ENCODE measurements at places on chromosomes 11 and 22.

DNA sequence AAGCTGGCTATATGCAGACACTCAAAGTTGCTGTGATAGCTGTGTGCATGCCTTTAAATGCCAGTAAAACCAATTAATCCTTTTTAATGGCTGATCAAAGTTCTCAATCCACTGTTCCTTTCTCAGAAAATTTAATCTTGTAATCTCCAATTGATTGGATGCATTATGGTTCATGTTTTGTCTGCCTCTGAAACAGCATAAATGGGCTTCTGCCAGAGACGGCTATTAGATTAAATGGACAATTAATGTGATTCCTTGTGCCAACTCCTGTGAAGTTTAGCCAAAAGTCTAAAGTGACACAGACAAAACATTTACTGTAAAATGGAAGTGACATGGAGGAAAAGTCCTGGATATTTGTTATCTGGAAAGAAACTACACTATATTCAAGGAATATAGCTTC is 952.5 kb upstream of the FAT3 start:
- DNase-seq, result no peak

DNA sequence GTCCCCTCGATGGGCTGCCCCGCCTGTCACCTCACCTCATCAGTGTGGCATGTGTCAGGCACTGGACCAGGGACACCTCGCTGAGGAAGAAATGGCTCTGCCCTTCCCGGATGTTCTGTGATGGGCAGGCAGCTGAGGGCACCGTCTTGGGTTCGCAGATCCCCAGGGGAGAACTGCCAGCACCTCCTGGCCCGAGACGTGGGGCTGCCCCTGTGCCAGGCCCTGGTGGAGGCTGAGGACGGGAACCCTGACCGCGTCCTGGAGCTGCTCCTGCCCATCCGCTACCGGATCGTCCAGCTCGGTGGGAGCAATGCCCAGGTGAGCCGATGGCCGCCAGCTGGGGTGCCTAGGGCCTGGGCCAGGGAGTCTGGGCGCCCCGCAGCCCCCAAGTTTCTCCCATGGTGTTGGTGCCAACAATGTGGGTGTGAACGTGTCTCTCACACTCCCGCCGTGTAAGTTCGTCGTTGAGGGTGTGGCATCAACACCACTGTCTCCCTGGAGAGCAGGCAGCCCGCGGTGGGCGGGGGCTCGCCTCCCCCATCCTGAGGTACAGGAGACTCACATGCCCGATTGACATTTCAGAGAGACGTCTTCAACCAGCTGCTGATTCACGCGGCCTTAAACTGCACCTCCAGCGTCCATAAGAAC is 7.3 kb upstream of the GTSE1 start:
- DNase-seq, result no peak

GRCh38 chr11:110158317-110159200 is 65.4 kb downstream of the ZC3H12C start:
- DNase-seq, result no peak

GRCh38 chr11:2202900-2203439 is 31.4 kb upstream of the TH start:
- DNase-seq, result no peak

GRCh38 chr11:65225279-65226102 is 36.3 kb upstream of the POLA2 start:
- DNase-seq, result peak; percentile 53

DNA sequence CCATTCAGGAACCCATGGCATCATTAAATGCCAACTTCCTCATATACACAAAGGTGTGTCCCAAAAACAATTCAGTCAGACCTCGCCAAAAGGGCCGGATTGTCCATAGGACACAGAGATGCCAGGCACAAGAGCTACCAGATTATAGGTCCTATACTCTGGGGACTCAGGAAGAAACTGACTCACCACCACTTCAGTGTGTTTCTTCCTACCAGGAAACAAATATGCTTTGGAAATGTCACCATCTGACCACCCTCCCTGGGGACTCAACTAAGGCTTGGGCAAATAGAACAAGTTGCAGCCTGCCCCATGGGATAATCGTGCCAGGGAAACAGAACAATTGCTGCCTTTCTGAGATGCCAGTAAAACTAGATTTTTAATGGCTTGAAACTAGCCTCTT is 11.7 kb downstream of the POU2AF3 start:
- DNase-seq, result no peak

GRCh38 chr11:45392591-45393091 is 106.5 kb upstream of the SYT13 start:
- no peak for DNase-seq

- DNase-seq, result no peak
Measured at GRCh38 chr11:79438631-79439409, 2.0 kb downstream of the TENM4 start.

DNA sequence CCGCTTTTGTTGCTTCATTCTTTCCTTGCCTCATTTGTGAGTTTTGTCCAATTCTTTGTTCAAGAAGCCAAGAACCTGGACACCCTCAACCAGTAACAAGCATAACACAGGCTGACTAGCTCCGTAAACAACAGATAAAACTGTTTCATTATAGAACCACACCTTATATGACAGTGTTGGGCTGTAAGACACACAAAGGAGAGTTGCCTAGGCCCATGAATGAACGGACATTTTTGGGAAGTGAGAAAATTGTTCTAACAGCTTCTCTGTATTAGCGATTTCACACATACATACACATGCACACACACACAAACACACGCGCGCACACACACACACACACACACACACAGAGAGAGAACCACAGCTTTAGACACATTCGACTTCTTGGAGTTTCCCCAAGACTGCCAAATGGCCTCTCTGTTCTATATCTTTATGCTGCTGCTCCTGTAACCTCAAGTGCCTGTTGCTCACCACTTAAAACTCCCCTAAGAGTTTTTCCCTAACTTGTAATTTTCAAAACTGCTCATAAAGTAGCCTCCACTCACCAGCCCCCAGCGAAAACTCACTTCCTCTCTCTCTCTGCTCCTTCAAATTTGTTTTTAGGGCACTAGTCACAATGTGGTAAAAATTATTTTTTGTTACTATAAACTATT is 35.9 kb downstream of the CTSC start:
- DNase-seq, result no peak

- no peak for DNase-seq
Measured at GRCh38 chr11:10824888-10825287, 16.2 kb upstream of the EIF4G2 start.

DNA sequence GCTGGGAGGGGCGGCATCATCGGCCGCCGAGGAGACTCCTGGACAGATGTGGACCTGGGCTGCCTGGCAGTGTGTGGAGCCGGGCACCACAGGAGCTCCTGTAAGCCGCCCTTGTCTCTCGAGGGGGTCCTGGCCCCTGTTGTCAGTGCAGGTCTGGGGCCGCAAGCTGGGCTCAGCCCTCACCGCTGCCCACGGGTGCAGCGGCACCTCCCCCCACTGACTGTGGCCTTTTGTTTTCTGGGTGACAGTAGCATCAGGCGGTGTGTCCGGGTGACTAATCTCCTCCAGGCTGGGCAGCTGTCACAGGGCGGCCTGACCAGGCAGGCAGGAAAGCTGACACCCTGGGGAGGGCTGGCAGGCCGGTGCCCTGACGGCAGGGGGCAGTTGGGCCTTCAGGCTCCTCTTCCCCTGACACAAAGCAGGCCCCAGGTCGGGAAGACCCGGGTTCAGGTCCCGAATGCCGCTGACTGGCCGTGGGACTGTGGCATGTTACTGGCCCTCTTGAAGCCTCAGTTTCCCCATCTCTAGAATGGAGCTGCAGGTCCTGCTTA is 16.3 kb downstream of the DGKZ start:
- DNase-seq, result no peak

DNA sequence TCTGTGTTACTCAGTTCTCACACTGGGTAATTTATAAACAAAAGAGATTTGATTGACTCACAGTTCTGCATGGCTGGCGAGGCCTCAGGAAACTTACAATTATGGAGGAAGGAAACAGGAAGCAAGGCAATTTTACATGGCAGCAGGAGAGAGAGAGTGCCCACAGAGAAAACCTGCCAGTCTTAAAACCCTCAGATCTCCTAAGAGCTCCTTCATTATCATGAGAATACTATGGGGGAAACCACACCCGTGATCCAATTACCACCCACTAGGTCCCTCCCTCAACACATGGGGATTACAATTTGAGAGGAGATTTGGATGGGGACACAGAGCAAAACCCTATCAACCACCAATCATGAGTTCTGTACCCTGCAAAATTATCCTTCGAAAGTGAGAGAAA is 1180.8 kb downstream of the JRKL start:
- no peak for DNase-seq

DNA sequence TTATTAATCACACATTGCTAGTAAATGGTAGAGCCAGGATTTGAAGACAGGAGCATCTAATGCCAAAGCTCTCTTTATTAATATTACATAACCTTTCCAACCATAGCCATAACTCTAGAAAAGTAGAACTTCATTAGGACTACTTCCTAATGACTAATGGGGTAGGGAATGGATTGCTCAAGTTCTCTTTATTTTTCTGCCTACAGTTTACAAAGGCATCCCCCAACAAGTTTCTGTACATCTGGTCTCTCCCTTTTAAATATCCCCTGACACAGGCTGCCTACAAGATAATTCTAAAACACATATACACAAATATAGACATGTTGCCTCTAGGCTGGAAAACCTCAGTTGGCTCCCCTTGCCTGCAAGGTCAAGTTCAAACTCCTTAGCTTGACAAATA is 534.9 kb downstream of the SOX6 start:
- no peak for DNase-seq

DNA sequence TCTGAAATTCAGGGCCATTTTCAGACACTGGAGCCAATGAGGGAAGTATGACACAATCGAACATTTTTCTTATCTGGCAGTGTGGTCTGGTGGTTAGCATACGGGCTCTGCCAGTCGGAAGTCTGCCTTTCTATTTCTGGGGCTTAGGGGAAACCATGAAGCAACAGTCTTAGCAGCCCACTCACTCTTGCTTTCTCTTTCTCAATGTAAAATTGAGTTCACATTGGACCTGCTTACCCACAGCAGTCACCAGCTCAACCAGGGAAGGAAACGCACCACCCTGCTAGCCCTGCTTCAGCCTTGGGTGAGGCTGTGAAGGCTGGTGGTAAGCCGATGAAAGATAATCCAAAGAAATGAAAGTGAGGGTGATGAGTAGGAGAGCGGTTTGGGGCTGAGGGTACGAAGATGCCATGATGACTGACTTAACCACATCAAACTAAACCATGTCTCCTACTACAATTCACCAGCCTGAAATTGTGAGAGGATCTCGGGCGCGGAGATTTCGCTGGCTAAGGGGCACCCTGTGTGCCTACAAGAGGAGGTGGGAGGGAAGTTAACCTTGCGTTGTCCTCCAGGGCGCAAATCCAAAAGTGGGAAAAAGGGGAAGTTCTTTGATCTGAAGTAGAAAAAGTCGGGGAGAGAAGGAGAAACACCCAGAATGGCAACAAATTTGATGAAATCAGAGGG is 2.0 kb upstream of the LMO2 start:
- DNase-seq, result peak; percentile 57

- no peak for DNase-seq
Measured at GRCh38 chr22:28867191-28867590, 16.2 kb upstream of the ZNRF3 start.

GRCh38 chr11:78666675-78667160 is 92.1 kb upstream of the NARS2 start:
- DNase-seq, result no peak

DNA sequence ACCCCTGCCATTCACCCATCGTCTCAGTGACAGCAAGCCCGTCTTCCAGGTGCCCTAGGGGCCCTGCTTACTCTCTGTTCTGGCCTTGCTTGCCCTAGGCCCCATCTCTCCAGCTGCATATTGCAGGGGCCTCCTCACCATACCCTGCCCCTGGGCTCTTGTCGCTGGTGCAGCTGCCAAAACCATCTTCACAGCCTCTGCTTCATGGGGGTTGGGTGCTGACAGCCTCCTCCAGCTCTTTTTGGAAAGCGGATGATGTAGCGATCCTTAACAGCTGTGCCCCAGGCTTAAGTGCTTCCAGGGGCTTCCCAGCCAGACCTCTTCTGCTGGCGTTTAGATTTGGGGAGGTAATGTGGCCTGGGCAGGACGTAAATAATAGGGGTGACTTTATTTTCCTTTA is 61.2 kb upstream of the SUSD2 start:
- DNase-seq, result no peak

Data from stimulated activated CD4-positive, alpha-beta T cell treated with anti-CD3 and anti-CD28 coated beads, Interleukin-2, amount 100 ng/mL, for 48 hours (primary cell).